DND-41 (cell line): ENCODE measurements at places on chromosomes 7 and 10.

- no peak for DNase-seq
Observed at GRCh38 chr10:13617116-13617515, 30.4 kb downstream of the PRPF18 start.

DNA sequence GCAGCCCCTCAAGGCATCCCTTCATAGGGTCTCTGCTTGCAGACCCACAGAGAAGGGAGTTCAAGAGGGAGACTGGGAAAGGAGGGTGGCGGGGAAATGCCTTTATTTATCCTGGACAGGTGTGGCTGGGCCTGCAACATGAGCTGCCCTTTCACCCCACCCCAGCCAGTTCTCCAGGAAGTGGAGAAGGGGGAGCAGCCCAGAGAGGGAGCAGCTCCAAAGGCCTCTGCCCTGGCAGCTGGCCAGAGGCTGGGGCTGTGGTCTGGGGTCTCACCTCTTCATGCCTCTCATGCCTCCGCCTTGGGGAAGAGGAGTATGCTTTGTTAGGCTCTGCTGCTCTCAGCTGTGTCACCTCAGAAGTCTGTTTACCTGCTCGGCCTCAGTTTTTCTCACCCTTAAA lies 3.1 kb downstream of the LDB3 start:
- no peak for DNase-seq

DNA sequence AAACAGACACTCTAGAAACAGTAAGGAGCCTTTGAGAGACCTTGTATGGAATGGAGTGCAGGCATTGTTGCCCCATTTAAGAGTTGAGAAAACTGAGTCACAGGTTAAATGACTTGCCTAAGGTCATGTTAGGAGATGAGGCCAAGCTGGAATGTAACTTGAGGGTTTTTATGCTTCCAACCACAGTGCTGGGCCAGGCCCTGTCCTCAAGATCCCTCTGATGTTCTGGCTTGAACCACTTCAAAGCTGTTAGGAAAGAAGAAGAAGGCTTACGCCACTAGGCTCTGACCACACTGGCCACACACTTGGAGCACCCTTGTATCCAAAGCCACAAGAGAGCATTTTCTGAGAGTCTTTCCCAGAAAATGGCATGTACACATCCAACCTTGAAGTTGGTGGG lies 42.7 kb downstream of the PLAU start:
- peak; percentile 9 for DNase-seq

GRCh38 chr10:114385557-114385956 lies 18.7 kb downstream of the AFAP1L2 start:
- DNase-seq = no peak

DNA sequence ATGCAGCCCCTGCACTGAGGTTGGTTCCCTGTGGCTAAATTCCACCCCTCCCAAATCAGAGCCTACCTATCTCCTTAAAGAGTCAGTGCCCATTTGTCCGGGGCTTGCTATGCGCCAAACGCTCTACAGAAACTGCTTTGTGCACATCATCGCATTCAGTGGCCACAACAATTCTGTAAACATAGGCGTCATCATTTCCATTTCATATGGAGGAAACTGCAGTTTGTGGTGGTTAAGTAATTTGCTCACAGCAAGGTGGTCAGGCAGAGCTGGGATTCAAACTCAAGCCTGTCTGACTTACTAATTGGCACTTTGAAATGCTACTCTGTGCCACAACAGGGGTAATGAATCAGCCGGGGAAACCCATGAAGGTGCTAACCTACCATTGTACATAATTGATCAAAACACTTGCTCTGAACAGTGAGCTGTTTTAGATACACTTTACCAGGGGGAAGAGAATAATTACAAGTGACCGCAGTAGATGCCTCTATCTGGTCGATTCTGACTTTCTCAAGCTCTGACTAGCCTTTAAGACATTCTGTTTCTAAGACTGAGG lies 775.5 kb downstream of the LRMDA start:
- no peak for DNase-seq

DNA sequence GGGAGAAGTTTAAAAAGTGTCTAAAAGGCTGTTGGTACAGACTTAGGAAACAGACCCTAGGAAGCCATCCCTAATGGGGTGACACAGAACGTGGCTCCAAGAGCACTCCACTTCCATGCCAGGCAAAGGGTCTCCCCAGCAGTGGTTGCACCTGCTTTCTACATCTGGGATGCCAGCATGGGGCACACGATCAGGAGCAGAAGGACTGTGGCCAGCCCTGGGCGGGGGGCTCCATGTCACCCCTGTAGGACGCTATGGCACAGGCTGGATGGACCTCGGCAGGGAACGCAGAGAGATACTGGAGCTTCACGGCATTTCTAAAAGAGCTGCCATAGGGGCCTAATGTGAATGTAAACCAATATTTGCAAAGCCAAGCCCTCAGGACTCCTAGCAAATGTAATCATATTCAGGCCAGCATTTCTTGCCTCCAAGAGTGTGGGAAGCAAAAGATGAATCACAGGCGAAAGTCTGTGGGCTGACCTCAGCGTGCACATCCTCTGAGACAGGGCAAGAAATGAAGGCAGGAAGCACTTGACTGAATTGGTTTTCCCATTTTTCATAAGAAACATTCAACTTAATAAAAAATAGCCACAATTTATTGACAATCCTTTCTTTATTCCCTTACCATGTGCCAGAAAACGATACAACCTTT lies 93.9 kb downstream of the ATXN7L1 start:
- no peak for DNase-seq

DNA sequence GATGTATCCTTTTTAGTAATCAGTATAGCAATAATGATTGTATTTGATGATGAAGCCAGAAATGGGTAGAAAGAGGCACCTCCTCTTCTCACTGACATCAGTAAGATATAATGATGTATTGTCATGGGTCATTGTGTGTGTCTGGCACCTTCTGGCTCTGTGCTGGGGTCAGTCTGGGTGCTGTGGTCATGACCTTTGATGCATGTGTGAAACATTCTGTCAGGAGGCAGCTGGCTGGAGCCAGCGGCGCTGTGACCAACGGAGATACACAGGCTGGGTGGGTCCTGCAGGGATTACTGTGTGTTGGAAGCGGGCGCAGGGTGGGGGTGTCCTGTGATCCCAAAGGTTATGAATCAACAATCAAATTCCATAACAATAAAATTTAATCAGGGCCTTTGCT lies 35.2 kb downstream of the EEPD1 start:
- DNase-seq = no peak

DNA sequence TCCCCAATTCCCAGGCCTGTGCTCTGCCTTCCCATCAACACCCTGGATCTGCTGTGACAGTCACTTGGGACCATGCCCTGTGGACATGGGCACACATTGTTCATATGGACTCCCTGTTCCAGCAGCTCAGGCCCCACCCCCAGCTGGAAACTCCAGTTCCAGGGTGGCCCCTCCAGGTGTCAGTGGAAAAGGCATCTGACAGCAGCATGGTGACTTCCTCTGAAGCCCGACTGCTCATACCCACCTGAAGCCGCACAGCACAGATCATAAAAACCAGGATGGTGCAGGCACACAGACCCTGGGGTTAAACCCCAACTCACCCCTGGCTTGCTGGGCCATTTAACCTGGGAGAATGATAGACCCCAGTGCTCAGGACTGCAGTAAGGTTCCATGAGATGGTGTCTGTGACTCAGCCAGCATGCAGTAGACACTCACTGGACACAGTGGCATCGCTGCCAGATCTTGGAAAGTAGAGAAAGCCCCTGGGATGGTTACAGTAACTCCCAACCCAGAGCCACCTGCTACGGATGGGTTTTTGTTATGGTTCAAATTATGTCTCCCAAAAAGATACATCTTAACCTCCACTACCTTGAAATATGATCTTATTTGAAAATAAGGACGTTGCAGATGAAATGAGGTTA lies 72.6 kb upstream of the NANOS1 start:
- no peak for DNase-seq

DNA sequence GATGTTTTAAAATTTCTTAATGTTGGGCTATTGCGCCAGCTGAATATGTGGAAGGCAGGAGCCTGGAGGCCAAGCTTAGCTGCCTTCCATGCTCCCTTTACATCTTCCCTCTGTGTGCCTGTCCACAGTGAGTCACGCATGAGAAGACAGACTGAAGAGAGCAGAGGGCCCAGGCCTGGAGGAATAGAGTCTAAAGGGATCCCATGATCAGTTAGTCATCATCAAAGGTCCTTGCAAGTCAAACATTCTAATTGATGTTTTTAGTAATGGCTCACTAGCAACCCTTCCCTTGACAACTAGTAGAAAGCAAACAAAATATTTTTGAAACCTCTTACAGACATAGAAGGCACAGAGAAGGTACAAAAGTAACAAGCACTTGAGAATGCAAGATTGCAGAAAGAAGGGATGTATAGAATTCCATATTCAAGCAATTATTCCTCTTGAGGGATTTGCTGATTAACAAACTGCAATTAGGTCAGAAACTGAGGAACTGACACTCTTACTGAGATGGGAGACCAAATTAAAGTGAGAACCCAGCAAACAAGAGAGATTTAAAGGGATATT lies 30.7 kb upstream of the APBB1IP start:
- no peak for DNase-seq

DNA sequence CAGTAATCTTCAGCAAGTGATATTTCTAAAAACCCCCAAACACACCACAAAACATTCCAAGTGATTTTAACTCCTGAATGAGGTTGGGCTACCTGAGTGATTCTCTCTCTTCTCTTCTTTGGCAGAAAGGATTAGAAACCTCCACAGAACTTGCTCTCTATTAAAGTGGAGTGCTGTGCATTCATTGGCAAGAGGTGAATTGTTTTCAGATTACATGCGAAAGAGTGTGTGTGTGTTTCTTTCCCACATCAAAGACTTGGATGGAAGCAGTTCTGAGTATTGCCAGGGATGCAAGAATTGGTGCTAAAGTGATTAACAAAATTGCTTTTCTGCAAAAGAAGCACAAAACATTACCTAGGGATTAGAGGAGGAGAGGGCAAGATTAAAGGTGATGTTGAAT lies 13.1 kb upstream of the FBXW4 start:
- no peak for DNase-seq

GRCh38 chr7:42161110-42161509 lies 75.9 kb downstream of the GLI3 start:
- DNase-seq = no peak

GRCh38 chr10:124741281-124741921 lies 2.8 kb downstream of the FAM53B start:
- peak; percentile 85 for DNase-seq

GRCh38 chr10:100334762-100335161 lies 4.7 kb upstream of the PKD2L1 start:
- DNase-seq = no peak

GRCh38 chr7:46539892-46540483 lies 618.9 kb upstream of the IGFBP3 start:
- no peak for DNase-seq

- no peak for DNase-seq
Observed at GRCh38 chr7:4265676-4266075, 416.4 kb upstream of the FOXK1 start.

DNA sequence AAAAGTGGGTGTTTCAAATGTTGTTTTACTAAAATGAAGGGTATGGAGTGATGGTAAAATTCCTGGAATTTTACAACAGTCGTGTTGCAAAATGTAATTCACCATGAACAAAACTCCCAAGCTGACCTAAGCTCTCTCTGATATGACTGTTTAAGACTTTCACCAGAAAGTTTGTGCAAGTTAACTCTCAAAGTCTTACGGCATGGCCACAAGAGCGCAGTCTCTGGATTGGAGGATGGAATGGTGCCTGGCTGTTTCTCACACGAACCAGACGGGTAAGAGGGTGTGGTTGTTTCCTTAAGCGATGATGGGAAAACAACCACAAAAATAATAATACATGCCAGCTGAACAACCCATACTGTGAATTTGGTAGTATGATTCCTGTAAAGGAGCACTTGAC lies 662.5 kb downstream of the KCNMA1 start:
- DNase-seq = no peak

DNA sequence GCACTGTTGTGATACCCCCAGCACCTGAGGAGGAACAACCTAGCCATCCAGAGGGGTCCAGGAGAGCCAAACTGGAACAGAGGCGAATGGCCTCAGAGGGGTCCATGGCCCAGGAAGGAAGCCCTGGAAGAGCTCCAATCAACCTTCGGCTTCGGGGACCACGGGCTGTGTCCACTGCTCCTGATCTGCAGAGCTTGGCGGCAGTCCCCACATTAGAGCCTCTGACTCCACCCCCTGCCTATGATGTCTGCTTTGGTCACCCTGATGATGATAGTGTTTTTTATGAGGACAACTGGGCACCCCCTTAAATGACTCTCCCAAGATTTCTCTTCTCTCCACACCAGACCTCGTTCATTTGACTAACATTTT lies 1.6 kb upstream of the CASP2 start:
- DNase-seq = no peak
